ENCODE measurements at places on chromosomes 5 and 9.

DNA sequence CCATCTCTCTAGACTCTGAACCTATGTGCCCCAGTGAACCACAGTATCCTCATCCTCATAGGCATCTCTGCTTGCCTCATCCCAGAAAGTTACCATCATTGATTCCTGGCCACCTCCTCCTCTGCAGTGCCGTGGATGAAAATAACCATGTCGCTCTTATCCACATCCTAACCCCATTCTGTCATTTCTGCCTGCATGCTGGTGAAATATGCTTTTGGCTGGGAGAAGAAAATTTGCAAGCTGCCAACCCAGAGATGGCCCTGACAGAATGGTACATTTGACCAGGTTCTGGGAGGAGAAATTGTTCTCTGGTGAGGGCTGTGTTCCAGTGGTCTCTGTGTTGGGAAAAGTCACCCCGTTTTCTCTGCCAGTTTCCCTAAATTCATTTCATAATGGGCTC, 149.7 kb downstream of the NMUR2 start:
- no peak for DNase-seq
- H3K27me3 ChIP-seq = peaks cover 2% of the 10 kb centered on the region
- H3K4me3 ChIP-seq = no peak overlapping the region
- H3K4me1 ChIP-seq = no peaks in the 10 kb centered on the region

DNA sequence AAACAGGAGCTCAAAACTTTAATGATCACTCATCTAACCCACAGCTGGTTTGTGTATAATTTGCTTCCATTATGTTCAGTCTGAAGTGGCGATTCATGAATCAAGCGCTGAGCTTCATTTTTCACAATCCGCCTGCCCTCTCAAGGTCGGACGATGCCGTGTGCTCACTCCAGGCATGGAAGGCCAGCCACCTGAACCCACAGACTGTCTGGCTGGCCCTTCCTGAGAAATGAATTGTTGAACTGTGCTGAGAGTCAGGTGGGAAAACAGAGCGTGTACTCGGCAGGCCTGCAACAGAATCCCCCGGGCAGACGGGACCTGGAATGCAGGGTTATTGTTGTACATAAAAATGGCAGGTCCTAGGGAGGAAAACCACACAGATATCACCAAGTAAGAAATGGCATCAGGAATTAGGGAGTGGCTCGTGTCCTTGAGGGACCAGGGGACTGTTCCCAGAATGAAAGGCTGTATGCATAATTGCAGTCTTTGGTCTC, 375.7 kb downstream of the IRX2 start:
- H3K27me3 ChIP-seq = peaks cover 4% of the 10 kb centered on the region
- no peak overlapping the region for H3K4me3 ChIP-seq
- no peak for DNase-seq
- no peaks in the 10 kb centered on the region for H3K4me1 ChIP-seq
- no peak overlapping the region for H3K27ac ChIP-seq

DNA sequence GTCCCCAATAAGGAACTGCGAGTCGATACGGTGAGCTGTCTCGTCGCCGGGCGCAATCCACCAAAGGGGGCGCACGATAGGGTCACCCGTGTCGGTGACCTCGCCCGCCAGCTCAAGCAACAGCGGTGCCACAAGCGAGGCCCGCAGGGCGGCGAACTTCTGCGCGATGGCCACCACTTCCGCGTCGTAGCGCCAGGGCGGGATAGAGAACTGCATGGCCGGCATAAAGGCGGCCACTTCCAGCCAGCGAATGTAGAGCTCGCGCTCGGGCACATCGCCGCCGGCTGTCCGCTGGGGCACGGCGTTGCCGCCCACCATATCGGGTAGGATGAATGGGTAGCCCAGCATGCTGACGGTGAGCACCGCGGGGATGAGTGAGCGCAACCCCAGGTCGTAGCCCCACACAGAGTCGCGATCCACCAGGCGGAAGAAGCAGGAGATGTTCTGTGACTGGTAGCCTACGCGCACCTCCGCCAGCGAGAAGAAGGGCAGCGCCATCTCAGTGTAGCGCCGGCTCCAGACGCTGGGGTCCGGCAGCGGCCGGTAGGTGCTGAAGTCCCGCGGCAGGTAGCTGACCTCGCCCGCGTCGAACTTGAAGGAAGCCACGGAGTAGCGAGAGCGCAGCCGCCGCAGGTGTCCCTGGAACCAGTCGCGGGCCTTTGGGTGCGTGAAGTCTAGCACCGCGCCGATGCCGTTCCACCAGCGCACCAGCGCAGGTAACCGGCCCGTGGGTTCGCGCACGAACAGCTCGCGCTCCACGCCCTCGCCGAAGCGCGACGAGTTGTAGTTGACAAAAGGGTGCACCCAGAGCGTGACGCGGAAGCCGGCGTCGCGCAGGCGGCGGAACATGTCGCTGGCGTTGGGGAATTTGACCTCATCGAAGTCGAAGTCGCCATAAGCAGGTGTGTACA, 5.5 kb downstream of the MYORG start:
- H3K4me3 ChIP-seq = peak overlapping the region; percentile 51
- peaks cover 71% of the 10 kb centered on the region for H3K36me3 ChIP-seq
- DNase-seq = no peak
- peaks cover 22% of the 10 kb centered on the region for H3K27me3 ChIP-seq
- H3K27ac ChIP-seq = no peak overlapping the region

DNA sequence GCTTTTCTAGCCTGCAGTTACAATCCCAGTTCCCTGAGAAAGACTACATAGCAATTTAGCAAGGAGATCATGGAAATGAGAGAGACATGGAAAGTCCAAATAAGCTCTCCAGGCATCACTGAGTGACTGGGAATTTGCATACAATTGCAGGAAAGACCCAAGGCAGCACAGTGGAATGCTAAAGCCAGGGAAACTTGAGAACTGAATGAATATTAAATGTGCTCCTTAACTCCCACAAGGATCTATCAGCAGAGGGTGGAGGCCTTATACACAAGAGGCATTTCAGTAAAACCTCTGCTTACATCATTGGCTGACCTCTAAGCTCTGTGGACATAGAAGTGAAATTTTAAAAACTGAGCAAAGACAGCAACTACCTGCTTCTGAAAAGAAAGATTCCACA, 355.6 kb upstream of the DAB2 start:
- no peak overlapping the region for H3K4me3 ChIP-seq
- no peaks in the 10 kb centered on the region for H3K36me3 ChIP-seq
- peaks cover 12% of the 10 kb centered on the region for H3K4me1 ChIP-seq
- H3K27me3 ChIP-seq = no peaks in the 10 kb centered on the region

GRCh38 chr9:134011401-134011800, 13.9 kb upstream of the BRD3OS start:
- H3K27ac ChIP-seq = no peak overlapping the region
- no peak overlapping the region for H3K4me3 ChIP-seq
- H3K36me3 ChIP-seq = peaks cover 9% of the 10 kb centered on the region
- H3K4me1 ChIP-seq = no peaks in the 10 kb centered on the region
- DNase-seq = no peak

GRCh38 chr9:128621730-128622455, 34.8 kb downstream of the DYNC2I2 start:
- H3K36me3 ChIP-seq = peaks cover 63% of the 10 kb centered on the region
- DNase-seq = no peak
- H3K27me3 ChIP-seq = peaks cover 9% of the 10 kb centered on the region
- H3K4me3 ChIP-seq = peak overlapping the region; percentile 67

DNA sequence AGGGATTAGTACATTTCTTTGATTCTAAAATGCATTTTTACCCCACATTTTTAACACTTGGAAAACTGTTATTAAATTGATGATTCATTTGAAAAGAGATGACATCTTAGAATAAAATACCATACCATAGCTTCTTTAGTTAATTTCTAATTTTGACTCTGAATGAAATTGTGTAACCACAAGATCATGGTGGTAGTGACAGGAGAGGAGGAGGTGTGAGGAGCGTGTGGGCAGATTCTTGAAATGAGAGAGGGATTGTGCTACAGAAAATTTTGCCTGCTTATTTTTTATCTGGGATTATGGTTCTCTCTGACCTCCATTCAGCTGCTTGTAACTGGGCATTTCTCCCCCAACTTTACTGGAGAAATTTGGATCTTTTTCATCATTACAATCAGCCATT, 173.3 kb upstream of the CLINT1 start:
- peaks cover 4% of the 10 kb centered on the region for H3K36me3 ChIP-seq
- no peak for DNase-seq
- no peak overlapping the region for H3K4me3 ChIP-seq
- peaks cover 1% of the 10 kb centered on the region for H3K27me3 ChIP-seq
- H3K4me1 ChIP-seq = no peaks in the 10 kb centered on the region

GRCh38 chr9:77085416-77085815, 66.0 kb downstream of the FOXB2 start:
- peaks cover 18% of the 10 kb centered on the region for H3K4me1 ChIP-seq
- H3K27me3 ChIP-seq = peaks cover 1% of the 10 kb centered on the region
- DNase-seq = no peak
- no peak overlapping the region for H3K4me3 ChIP-seq
- H3K27ac ChIP-seq = no peak overlapping the region

- no peaks in the 10 kb centered on the region for H3K4me1 ChIP-seq
- H3K27ac ChIP-seq = no peak overlapping the region
- H3K36me3 ChIP-seq = no peaks in the 10 kb centered on the region
- no peak for DNase-seq
Observed at GRCh38 chr9:93007529-93008058, 50.9 kb upstream of the SUSD3 start.

GRCh38 chr9:8842402-8843193, 1043.0 kb upstream of the DMAC1 start:
- no peaks in the 10 kb centered on the region for H3K27me3 ChIP-seq
- no peak overlapping the region for H3K27ac ChIP-seq
- H3K4me3 ChIP-seq = no peak overlapping the region
- no peak for DNase-seq
- no peaks in the 10 kb centered on the region for H3K36me3 ChIP-seq
- H3K4me1 ChIP-seq = no peaks in the 10 kb centered on the region

DNA sequence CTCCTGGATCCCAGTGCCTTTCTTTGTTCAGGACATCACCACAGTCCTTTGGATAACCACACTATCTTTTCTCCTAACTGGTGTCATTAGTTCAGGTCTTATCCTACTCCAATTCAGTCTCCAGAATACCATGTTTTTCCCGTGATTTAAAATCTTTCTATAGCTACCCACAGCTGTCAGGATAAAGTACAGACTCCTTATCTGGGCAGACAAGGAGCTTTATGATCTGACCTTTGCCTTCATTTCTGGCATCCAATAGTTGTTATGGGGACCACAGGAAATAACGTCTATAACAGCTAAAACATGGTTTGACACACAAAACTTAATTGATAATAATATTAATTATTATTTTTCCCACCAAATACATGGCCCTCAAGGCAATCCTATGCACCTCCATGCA, 125.6 kb downstream of the ARL15 start:
- no peak for DNase-seq
- no peaks in the 10 kb centered on the region for H3K36me3 ChIP-seq
- no peak overlapping the region for H3K27ac ChIP-seq
- H3K27me3 ChIP-seq = no peaks in the 10 kb centered on the region

DNA sequence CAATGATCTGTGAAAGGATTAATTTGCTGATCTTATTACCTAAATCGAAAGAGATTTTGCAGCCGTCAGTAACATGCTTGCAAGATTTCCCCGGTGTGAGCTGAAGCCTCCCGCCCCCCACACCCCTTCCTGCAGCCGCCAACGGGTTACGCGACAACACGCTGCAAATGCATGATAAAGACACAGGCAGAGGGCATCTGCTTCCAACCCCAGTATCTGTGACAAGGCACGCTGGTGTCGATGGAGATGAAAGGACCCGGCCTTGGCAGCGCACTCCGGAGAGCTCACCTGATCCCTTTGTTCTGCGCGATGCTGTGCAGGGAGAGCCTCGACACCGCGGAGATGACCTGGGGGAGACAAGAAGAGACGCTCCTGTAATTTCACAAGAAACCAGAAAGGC, 122.9 kb upstream of the SARDH start:
- H3K4me3 ChIP-seq = no peak overlapping the region
- H3K27me3 ChIP-seq = peaks cover 11% of the 10 kb centered on the region
- H3K4me1 ChIP-seq = peaks cover 6% of the 10 kb centered on the region
- H3K27ac ChIP-seq = no peak overlapping the region
- no peak for DNase-seq

GRCh38 chr5:77629509-77630113, 8.9 kb downstream of the OTP start:
- H3K4me3 ChIP-seq = peak overlapping the region; percentile 89
- no peak for DNase-seq
- peaks cover 27% of the 10 kb centered on the region for H3K27me3 ChIP-seq
- H3K36me3 ChIP-seq = peaks cover 7% of the 10 kb centered on the region

DNA sequence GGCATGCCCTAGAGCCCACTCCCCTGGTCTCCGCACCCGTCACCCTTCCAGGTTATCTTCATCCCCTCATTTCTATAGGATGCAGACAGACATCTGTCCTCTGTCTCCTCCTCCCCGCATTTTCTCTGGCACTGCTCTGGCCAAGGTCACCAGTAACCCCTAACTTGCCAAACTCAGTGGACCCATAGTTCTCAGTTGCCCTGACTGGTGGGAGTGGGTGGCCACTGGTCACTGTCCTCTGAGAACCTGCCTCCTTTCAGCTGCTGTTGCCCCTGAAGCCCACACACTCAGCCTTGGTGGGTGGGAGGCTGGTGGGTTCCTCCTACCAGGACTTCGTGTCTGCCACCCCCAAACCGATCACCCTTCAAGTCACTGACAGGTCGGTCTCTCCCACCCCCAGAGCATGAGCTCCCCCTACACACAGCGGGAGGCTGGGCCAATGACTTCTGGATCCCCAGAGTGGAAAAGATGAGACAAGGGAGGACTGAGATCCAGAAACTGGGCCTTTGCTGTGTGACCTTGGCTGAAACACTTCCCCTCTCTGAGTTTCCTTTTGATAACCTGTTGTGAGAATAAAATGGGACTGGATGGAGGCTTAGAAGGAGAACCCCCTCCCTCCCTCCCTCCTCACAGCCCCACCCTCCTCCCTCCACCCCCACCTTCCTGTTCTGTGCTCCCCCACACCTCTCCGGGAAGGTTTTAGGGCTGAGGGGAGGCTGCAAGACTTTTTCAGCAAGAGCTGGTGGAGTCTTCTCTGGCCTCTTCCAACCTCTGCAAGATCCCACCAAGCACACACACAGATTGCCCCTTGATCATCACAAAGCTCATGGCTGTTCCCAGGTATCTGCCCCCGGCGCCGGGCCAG, 2.4 kb upstream of the DBN1 start:
- peak overlapping the region; percentile 53 for H3K27ac ChIP-seq
- peaks cover 32% of the 10 kb centered on the region for H3K27me3 ChIP-seq
- peaks cover 35% of the 10 kb centered on the region for H3K4me1 ChIP-seq
- no peak for DNase-seq
- peak overlapping the region; percentile 82 for H3K4me3 ChIP-seq

Measured in endothelial cell (in vitro differentiated cells).